HCT116 (cell line): ENCODE measurements at places on chromosomes 7 and 10.

DNA sequence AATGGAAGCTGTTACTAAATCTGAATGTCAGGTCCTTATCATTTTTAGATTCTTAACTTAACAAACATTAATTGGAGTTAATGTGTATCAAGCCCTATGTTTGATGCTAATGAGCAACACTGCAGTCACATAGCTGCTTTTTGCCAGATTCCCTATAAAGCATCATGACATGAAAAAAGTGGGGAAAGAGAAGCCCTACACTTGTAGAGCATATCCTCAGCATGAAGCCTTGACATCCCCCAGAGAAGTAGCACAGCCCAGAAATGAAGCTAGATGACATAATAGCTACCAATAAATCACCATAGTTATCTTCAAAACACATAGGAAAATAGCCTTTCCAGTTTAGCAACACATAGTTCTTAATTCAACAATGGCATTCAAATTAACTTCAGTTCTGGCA, 49.2 kb upstream of the CDK1 start:
- DNase-seq = no peak

GRCh38 chr10:9950070-9950469, 1067.6 kb upstream of the CELF2 start:
- no peak for DNase-seq

DNA sequence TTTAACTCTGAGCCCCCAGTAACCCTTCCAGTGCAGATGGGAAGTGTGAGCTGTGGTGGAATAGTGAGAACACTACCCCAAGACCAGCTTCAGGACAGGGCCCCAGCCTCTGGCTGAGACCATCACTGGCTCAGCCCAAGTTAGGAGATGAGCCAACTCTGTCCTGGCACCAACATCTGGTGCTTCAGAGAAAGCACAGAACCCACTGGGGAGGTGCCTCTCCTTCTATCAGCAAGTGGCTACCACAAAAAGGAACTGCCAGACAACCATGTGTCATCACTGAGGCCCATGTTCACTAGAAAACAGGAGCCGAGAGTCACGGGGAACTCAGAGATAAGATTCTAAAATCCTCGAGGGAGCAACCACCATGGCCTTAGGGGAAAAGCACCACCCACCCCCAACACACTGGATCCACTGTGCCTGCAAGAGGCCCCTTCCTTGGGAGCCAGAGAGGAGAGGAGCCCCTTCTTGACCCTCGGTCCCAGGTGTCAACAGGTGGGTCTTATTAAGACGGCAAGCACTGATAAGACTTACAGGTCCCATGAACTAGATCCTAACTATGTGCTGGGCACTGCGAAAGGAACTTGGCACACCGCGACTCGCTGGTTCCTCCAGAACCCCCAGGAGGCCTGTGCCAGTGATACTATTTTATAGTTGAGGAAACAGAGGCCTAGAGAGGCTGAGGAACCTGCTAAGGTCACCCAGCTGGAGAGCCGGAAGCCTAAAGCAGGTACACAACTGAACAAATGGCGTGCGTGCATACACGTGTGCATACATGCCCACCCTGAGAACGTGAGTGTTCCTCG, 102.7 kb downstream of the FAM53B start:
- DNase-seq = no peak

GRCh38 chr7:158559356-158559755, 28.3 kb downstream of the PTPRN2 start:
- no peak for DNase-seq

DNA sequence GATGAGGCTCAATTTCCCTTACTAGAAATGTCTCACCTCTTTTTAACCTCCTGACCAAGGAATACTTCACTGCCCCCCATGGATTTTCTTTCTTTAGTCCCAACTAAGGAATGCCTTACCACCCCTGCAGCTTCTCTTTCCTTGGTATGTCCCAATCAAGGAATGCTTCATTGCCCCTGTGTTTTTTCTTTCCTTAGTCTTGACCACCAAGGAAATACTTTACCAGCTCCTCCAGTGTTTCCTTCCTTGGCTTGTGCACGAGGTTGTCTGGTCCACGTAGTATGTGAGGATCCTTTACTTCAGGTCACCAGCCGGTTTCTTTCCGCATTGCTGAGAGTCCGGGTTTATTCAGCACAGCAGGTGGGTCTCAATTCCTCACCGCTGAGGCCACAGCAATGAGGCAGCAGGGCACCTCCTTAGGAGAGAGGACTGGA, 59.3 kb downstream of the CYP2C9 start:
- no peak for DNase-seq

DNA sequence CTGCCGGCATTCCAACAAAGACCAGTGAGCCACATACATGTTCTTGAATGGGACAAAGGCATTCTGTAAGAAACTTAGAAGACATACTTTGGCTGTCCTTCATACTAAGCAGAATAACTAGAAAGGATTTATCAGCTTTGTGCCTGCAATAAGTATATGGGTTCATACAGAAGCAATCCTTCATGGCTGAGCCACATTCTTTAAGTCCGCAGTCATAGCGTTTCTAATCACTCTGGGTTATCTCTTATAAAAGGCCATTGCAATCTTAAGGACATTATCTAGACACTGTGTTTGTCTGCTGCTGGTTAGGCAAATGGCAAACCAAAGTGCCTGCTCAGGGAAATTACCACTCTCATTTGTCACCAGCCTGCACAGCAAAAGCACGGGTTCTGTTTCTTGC, 488.4 kb downstream of the ACTR3B start:
- no peak for DNase-seq

DNA sequence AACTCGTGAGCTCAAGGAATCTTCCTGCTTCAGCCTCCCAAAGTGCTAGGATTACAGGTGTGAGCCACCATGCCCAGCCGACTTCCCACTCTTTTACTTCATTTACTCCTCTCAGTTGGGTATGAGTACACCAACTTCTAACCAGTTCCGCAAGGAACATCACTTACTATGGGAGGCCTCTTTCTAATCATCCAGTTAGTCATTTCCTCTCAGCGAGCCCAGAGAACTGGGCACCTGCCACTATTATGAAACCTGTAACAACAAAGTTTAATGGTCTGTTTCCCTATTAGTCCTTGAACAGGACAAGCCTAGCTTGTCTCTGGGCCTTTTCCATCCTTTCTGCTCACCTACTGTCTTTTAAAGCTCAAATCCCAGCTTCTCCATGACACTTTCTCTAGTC, 88.8 kb downstream of the DNMBP start:
- DNase-seq = no peak

GRCh38 chr10:124245806-124246440, 152.5 kb upstream of the CHST15 start:
- no peak for DNase-seq

DNA sequence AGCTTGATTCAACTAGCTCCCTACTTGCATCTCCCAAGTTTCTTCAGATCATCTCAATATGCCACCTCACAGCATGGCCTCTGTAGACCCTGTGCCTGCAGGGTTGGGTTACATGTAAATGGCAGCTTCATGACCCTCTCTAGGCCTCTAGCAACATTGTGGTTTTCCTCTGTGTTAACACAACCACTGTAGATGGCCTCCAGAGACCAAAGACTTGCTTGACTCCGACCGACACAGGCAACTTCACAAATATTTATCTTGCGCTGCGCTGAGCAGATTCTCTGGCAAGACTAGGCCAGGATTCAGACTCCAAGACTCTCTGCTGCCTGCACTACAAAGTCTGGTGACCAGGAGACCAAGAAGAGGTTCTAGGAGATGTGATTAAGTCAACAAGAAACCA, 75.9 kb downstream of the CNOT4 start:
- no peak for DNase-seq

DNA sequence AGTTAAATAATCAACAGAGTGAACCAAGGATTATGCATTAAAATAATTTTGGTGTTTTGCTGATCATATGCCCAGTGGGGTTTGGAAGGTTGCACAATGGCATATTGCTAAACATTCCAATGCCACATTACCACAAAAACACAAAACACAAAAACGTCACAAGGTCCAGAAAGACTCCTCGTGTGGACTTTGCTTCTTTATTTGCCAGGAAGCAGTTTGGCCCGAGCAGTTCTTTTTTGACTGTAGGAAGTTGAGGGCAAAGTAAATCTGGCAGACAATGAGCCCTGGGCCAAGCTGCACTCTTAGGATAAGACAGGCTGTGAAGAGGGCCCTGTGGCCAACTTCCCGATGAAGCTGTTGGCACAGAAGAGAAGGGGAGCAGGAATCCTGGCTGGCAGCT, 39.2 kb upstream of the SLC35B4 start:
- no peak for DNase-seq

DNA sequence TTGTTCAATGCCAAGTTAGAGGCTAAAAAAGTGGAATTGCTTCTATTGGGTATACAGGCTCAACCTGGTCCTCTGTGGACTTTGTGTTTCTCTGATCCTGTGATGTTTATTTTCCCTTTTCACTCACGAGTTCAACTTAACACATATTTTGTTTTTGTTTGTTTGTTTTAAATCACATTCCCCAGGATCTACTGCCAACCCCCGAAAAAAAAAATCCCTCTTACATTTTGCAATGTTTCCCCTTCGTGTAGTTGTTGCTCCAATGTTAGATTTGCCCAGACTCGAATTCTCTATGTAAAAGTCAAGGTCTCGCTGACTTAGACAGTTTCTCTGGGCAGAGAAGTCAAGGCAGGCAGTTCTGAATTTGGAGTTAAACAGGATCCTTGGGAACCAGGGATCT, 876.4 kb downstream of the CCSER2 start:
- no peak for DNase-seq

- DNase-seq = no peak
These were observed 114.9 kb downstream of the OAT start for GRCh38 chr10:124303662-124304418.
